Caki2 (cell line): ENCODE measurements at places on chromosomes 7 and 10. TPM values are rescaled to one million over a fixed set of nuclear protein-coding genes. Genes with fewer than 3 reads are reported as not detected.

Gene BAIAP2L1
- total RNA-seq: 14.5 and 21.4 TPM in 2 replicates

DNA sequence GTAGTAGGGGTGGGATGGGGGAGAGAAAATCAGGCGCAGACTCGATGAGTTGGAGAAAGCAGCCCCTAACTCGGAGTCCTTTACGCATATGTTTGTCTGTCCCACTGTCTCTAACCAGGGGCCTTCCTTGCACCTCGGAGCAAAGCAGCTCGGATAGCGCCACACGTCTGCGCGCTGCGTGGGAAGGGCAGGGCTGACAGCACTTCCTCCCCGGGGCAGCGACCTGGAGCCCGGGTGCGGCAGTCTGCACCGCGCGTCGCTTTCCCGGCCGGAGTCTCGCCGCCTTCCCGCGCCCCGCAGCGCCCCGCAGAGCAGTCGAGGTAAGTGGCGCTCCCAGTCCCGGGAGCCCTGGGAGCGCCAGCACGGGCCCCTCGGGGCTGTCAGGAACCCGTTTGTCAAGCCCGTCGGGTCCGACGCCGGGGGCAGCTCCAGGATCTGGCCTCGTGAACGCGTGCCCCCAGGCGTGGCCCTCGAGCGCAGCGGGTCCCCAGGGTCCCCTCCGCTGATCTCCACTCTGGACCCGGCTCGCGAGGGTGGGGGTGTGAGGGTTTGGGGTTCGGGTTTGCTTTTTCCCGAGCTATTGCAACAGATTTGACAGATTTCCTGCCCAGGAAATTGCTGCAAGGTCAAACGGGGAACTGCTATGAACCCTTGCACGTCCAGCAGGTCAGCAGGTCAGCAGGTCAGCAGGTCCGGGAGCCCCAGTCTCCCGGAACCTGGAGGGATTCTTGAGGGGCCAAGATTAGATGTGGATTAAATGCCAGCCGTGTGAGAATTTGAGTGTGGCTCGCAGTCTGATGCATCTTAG is 597 bp downstream of the APBB1IP start:
- DNase-seq: peak; percentile 59

Gene FEZF1
- total RNA-seq: not detected in 2 replicates

Gene HTRA1
- 34.5 and 42.1 TPM in 2 replicates for total RNA-seq

GRCh38 chr10:98039690-98040381 is 9.4 kb upstream of the CRTAC1 start:
- no peak for DNase-seq

Gene GIGYF1
- 9.6 and 10.6 TPM in 2 replicates for total RNA-seq

DNA sequence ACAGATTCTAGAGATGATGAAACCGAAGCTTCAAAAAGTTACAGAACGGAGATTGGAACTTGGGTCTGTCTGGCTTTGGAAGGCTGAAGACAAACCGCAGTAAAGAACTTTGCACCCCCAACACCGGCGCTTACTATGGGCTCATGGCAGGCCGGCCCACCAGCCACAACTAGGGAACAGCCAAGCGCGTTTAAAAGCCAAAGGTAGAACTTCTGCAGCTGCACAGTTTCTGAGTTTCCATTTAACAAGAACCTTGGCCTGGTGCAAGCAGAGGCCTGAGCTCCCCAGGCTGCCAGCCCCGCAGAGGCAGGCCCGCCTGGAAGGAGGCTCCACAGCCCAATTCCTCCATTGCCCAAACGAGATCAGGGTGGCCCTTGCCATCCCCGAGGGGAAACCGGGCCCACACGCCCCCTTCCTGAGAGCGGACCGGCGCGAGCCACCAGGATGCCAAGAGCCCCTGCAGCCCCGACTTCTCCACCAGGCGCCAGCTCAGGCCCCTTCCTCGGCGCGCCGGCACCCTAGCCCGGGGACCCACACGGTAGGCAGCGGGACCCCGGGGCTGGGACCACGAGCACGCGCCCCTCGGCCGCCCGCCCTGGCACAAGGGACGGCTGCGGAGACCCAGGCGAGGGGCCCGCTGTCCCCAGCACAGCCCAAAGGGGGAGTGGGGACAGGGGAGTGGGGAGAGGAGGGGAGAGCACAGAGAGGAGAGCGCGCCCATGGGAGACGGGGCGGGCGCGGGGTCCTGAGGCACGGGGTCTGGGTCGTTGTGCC is 566 bp downstream of the MAD1L1 start:
- no peak for DNase-seq

Gene OR9A2
- not detected in 2 replicates for total RNA-seq

DNA sequence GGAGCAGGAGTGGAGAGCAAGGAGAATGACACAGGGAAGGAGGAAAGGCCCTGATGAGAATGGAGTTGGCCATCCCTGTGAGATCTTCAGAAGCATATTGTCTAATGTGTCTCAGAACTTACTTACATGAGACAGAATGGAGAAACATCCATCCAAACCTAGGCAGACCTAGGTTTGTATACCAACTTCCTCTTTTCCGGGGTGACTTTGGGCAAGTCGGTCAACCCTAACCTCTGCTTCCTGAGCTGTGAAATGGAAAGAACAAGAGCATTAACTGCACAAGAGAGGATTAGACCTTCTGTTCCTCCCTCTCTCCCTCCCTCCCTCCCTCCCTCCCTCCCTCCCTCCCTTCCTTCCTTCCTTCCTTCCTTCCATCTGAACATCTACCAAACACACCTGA is 4.5 kb downstream of the GHRHR start:
- no peak for DNase-seq

Gene MNX1
- total RNA-seq: 14.5 and 19.5 TPM in 2 replicates

GRCh38 chr10:121332829-121333765 is 265.1 kb downstream of the FGFR2 start:
- DNase-seq: no peak

Gene PDE6C
- total RNA-seq: not detected in 2 replicates

GRCh38 chr7:114932991-114933390 is 11.1 kb downstream of the MDFIC start:
- DNase-seq: no peak

Gene GTF2I
- 77.6 and 94.3 TPM in 2 replicates for total RNA-seq

GRCh38 chr7:123771256-123771655 is 22.5 kb upstream of the WASL start:
- no peak for DNase-seq

GRCh38 chr10:35675846-35676245 is 33.8 kb upstream of the FZD8 start:
- no peak for DNase-seq

- no peak for DNase-seq
Observed at GRCh38 chr7:84176716-84177115, 17.9 kb downstream of the SEMA3A start.

Gene FAM13C
- total RNA-seq: not detected in 2 replicates

- no peak for DNase-seq
Observed at GRCh38 chr10:110985497-110986275, 66.3 kb downstream of the SHOC2 start.

DNA sequence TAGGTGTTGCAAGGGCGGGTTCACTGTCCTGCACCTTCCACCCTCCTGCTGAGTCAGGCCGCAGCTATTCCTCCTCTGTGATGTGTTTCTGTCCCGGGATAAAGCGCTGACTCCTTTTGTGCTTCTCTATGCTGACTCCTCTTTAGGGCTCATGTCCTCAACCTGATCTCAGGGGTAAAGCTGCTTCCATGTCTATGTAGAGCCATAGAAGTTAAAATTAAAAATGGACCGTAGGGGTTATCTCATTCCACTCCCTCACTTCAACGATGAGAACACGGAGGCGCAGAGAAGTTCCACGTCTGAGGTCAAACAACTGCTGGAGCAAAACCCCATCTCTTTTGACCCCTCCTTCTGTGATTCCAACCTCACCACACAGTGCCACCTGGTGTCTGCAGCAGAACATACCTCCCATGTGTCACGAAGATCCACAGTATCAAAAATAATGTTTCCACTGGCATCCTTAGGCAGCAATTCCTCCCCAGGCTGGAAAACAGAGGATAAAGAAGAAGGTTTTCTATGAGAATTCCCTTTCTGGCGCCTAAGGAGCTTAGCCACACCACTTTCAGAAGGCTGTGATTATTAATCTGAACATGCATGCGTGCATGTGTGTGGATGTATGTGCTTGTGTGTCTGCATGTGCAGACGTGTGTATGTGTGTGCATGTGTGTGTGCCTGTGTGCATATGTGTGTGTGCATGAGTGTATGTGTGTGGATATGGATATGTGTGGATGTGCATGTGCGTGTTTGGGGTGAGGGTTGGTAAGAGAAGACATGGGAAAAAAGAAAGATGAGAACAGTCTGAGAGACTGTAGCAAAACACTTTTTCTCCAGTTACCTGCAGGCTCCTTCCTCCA is 81.2 kb upstream of the UCN3 start:
- peak; percentile 91 for DNase-seq

DNA sequence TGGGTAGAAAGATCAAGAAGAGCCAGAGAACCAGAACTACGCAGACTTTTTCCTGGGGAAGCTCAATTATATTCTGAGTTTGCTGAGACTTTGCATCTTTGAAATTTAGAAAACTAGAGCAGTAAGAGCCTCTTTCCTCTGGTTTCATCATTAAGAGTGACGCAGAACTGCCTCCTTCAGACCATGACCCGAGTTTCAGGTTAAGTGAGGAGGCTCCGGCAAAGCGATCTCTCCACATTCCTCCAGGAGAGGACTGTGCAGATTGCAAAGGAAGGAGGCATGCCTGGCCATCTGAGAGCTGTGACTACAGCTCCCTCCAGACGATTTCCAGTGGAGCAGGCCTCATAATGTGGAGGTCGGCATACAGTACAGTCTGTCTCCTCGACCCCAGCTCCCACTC is 115.8 kb upstream of the LANCL2 start:
- DNase-seq: no peak

- DNase-seq: no peak
Observed at GRCh38 chr7:91425149-91425548, 160.9 kb downstream of the FZD1 start.

Gene HOXA6
- total RNA-seq: 0.96 and 1.2 TPM in 2 replicates

- DNase-seq: no peak
Observed at GRCh38 chr10:35961501-35961900, 319.4 kb upstream of the FZD8 start.

GRCh38 chr10:124482876-124483275 is 21.3 kb downstream of the LHPP start:
- DNase-seq: no peak

DNA sequence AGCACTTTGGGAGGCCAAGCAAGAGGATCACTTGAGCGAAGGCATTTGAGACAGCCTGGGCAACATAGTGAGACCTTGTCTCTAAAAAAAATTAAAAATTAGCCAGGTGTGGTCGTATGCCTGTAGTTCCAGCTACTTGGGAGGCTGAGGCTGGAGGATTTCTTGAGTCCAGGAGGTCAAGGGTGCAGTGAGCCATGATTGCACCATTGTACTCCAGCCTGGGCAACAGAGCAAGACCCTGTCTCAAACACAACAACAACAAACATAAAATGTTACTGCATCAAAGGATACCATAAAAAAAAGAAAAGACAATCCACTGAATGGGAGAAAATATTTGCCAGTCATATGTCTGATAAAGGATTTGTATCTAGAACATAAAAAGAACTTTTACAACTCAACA is 60.5 kb downstream of the TACR2 start:
- DNase-seq: no peak

GRCh38 chr7:150876817-150877526 is 24.7 kb downstream of the AOC1 start:
- peak; percentile 86 for DNase-seq

DNA sequence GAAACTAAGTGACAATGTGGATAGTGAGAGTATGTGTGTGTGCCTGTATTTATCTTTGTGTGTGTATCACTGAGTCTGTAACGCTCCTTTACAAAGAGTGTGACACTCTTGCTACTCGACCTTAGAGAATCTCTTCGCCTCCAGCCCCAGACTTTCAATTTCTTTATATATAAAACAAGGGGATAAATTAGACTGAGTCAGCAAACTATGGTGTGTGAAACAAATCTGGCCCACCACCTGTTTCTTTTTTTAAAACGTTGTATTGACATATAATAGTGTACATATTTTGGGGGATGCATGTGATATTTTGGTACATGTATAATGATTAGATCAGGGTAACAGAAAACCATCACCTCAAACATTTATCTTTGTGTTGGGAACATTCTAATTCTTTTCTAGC is 240.5 kb downstream of the KCNMA1 start:
- DNase-seq: no peak

GRCh38 chr7:155928583-155928982 is 116.3 kb upstream of the SHH start:
- DNase-seq: no peak

Gene CPXM2
- total RNA-seq: not detected in 2 replicates

Gene DDX50
- 17.2 and 29.2 TPM in 2 replicates for total RNA-seq

Gene ADAM8
- total RNA-seq: 0.55 and 2.9 TPM in 2 replicates

DNA sequence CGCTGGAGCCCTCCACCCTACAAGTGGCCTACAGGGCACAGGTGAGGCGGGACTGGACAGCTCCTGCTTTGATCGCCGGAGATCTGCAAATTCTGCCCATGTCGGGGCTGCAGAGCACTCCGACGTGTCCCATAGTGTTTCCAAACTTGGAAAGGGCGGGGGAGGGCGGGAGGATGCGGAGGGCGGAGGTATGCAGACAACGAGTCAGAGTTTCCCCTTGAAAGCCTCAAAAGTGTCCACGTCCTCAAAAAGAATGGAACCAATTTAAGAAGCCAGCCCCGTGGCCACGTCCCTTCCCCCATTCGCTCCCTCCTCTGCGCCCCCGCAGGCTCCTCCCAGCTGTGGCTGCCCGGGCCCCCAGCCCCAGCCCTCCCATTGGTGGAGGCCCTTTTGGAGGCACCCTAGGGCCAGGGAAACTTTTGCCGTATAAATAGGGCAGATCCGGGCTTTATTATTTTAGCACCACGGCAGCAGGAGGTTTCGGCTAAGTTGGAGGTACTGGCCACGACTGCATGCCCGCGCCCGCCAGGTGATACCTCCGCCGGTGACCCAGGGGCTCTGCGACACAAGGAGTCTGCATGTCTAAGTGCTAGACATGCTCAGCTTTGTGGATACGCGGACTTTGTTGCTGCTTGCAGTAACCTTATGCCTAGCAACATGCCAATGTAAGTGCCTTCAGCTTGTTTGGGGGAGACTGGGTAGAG is at the start of gene COL1A2:
TSS of gene COL1A2 (plus strand) at position 459 of the 704 bp plus-strand sequence. CDS start at position 596, 137 bp downstream.
- DNase-seq: no peak

- peak; percentile 59 for DNase-seq
Observed at GRCh38 chr10:95513941-95514392, 47.2 kb downstream of the SORBS1 start.

Gene WAPL
- 21.8 and 36.0 TPM in 2 replicates for total RNA-seq

DNA sequence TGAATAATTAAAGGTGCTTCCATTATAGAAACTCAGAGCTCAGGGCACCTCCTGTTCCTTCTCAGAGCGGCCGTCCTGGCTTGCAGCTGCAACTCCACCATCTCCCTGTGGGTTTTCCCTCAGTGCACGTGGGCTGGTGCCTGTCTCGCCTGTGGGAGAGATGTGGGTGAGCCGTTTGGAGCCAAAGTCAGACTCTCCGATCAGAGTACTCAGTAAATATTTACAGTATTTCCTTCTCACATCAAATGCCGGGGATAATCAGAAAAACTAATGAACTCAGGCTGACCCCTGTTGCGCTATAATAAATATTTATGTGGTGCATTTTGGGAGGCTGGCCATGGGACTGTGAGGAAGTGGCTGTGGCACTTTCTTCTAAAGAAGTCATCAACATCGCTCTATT is 155.8 kb upstream of the HABP2 start:
- no peak for DNase-seq

Gene HYCC1
- total RNA-seq: 17.6 and 56.6 TPM in 2 replicates

DNA sequence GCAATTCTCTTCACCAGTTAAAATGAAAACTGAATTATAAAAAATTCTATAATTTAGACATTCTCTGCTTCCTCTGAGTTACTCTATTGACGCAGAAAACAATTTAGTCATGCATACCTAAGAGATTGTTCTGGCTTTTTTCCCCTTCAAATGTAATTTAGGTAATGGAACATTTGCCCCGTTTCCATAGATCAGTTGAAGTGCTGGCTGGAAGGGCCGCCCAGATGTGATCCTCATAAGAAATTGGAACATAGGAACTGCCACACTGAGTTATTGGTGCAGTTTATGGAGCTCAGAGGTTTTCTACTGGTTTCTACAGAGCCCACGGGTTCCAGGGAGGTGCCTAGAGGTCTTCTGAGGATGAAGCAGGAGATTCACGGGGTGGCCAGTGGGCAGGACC is 581.7 kb downstream of the SDK1 start:
- DNase-seq: no peak

Gene ADCYAP1R1
- not detected in 2 replicates for total RNA-seq
